ENCODE measurements at places on chromosomes 4 and X. TPM values are rescaled to one million over a fixed set of nuclear protein-coding genes. Genes with fewer than 3 reads are reported as not detected.

Gene ITGB1BP2
- total RNA-seq = 140 TPM

Gene BEND2
- total RNA-seq = not detected

Gene KIT
- total RNA-seq = 5.9 TPM

Gene ELOVL6
- 4.8 TPM for total RNA-seq

Gene TMPRSS11E
- total RNA-seq = not detected

Gene ATP5ME
- total RNA-seq = 722 TPM

Gene PAGE5
- not detected for total RNA-seq
